ENCODE measurements at places on chromosomes 7 and 10.

DNA sequence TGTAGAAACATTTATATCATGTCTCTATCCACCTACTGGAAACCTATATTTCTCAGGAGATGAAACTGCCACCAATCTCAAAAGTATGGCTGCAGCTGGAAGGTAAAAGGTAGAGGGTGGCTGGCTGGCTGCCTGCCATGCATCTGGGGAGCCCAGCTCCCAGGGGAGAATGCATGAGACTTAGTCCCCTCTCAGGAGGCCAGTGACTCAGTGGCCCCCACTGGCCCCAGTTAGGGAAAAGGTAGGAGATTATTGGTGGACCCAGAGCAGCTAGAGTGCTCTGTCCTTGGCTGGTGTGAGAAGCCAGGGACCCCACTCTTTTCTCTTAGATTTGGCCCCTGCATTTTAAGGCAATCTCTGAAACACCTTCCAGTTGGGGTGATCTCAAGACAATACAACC lies 6.8 kb upstream of the NKX2-3 start:
- no peak for DNase-seq

GRCh38 chr10:45422866-45423659 lies 49.0 kb downstream of the ALOX5 start:
- no peak for DNase-seq

DNA sequence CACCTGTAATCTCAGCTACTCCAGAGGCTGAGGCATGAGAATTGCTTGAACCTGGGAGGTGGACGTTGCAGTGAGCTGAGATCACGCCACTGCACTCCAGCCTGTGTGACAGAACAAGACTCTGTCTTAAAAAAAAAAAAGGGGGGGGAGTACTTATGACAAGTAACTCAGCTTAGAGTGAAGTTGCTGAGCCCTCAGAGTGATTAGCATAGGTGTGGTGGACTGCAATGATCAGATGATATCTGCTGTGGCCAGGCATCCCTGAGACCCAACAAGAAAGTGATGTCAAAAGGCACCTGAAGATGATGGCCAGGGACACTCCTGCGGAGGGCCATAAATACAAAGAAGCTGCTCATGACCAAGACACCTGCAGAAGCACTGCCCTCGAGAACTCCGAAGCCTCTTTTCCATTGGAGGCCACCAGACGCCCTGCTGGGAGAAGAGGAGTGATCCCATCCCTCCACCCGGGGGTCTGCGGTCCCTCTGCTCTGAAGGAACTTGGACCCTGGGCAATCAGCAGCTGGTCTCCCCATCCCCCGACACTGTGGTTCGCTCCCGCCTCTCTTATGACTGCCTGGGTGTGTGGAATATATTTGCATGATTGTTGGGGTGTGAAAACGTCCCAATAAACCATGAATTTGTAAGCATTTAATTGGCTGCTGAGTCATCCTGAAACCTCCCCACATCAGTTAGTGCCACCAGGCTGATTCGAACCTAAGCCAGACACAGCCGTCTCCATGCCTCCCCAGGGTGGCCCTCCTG lies 46.0 kb downstream of the RASGEF1A start:
- no peak for DNase-seq

GRCh38 chr7:11831736-11832495 lies at the start of gene THSD7A:
Gene THSD7A (minus strand): TSS chr7:11832198. CDS start chr7:11831946, 252 bp downstream.
- peak; percentile 0 for DNase-seq

DNA sequence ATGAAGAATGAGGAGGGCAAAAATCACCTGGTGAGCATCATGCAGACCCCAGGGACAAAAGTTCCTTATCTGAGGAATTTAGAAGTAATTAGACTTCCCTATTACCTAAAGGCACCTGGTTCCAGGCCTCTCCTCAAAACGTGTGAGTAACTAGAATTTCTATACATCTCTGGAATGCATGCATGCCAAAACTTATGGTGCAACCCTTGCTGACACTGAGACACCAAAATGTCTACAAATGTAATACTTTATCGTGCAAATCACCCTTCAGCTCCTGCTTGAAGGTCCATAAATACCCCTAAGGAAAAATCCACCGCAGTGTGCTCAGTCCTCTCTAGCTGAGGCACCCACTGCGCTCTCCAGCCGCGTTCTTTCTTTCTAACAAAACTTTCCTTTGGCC lies 84.2 kb downstream of the PAXIP1 start:
- no peak for DNase-seq

DNA sequence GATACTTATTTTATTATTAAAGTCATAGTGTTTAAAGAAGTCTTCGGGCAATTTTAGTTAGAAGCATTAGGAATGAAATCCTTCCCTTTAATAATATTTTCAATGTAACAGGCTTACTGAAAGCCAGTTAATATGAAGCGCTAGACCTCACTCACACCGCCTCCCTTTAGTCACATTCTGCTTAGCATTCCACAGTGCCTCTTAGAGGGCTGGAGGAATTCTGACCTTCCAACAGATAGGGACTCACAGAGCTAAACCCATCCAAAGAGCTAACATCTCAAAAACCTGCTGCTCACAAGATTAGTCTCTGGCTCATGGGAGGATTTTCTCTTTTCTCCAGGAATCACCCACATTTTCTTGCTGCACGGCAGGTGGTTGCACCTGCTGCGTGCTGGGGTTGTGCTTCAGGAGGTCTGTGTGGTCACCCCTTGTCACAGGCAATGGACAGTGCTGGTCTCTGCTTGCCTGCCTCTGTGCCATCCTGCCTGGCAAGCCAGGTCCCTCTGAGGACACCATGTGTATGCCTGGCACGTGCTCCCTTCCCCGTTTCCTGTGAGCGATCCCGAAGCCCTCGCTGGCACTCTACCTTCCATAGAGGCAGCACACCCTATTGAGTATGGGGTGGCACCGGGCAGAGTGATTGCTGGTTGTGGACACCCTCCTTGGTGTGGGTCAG lies 91.8 kb downstream of the KLF6 start:
- no peak for DNase-seq

- DNase-seq = no peak
These were observed 670.6 kb downstream of the SUGCT start for GRCh38 chr7:40805361-40805760.

DNA sequence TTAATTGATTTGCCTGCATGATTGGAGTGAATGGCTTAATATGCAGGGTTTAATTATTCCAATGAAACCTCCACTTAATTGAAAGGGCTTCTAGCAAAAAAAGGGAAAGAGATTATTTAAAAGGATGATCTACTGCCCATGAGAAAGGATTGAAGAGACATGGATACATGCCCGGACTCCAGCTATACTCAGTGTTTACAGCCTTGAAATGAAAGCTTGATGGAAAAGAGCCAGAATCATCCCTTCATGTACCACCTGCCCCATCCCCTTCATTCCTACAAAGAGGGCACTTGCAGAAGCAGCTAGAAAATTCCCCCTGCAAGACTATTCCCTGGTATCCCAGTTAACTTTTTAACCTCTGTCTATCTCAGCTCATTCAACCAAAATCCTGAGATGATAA lies 78.4 kb downstream of the CARD11 start:
- DNase-seq = no peak

- no peak for DNase-seq
These were observed 26.6 kb upstream of the ASCC1 start for GRCh38 chr10:72242675-72243074.
